ENCODE measurements at places on chromosomes 4 and X.
A peak's percentile ranks its signal among the peaks of the same experiment; 100 is the strongest.

DNA sequence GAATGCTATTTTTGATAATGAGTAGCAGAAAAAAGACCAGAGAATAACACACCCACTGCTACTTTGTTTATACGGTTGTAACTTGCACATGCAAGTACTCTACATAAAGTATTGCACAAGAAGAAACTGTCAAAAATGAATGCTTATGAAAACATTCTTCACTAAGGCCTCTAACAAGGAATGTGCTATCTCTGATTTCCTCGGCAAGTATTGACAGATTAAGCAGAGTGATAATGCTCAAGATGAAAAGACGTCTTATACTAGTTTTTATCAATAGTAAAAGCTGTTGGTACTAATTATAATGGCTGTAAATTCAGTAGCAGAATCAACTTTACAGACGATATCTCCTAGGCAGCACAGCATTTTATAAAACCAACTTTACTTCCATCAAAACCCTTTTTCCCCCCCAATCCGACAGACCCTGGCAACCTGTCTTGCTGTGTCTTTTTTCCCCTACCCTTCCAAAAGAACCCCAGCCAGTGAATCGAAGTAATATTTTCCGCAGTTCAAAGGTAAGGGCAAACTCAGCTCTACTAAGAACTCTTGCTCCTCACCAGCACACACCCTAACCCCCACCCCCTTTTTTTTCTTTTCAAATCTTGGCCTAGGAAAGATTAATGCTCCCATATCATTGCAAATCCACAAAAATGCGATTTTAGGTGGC, 1.5 kb downstream of the FRYL start:
- DNase-seq, result no peak

- no peak for DNase-seq
Observed at GRCh38 chr4:23855912-23856605, 33.8 kb downstream of the PPARGC1A start.

DNA sequence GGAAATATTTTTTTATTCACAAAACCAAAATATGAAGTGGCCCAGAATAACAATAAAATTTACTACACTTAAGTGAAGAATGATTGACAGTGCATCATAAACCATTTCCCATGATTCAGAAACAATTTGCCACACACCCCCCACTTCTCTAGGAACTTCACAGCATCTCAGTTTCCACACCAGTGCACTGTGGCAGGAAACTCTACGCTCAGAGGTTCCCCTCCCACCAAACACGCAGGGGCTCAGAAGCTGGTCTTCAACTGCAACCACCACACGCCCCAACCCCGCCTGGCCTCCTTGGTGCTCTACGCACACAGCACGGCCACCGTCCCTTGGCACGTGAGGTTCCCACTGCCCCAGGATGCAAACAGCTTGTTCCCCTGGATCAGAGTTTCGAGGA, 63.7 kb downstream of the ZFYVE28 start:
- no peak for DNase-seq

- no peak for DNase-seq
Observed at GRCh38 chr4:125097729-125098128, 217.0 kb upstream of the FAT4 start.

GRCh38 chr4:18130256-18130655, 108.7 kb upstream of the LCORL start:
- no peak for DNase-seq

DNA sequence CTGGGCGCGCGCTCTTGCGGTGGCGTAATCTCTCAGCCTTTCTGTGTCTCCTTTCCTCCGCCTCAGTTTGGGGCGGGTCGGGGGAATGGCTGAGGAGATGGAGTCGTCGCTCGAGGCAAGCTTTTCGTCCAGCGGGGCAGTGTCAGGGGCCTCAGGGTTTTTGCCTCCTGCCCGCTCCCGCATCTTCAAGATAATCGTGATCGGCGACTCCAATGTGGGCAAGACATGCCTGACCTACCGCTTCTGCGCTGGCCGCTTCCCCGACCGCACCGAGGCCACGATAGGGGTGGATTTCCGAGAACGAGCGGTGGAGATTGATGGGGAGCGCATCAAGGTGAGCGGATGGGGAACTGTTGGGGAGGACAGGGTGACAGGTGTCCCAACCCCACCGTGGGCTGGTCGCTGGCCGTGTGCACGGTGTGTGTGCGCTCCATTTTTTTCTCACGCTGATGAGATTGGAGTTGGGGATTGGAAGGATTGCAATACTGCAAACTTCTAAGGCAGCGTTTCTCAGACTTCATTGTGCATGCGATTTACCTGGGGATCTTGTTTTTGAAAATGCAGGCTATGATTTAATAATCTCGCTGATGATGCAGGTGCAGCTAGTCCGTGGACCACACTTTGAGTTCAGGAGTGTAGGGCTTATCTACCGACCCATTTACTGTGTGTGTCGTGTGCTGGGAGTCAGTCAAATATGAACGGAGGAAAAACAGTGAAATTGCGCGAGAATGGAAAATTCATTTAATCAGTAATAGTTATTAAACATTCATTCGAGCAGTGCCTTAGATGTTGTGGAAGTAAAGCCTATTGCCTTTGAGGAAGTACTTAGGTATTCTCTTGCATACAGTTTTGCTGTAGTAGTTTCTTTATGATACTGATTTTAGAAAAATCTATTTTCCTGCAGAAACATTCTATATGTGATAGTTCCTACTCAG, at the start of gene RAB33B:
Gene RAB33B (plus strand): TSS at position 11 of the 935 bp plus-strand sequence. CDS start 75 bp downstream, at position 86.
- no peak for DNase-seq

GRCh38 chr4:4488405-4489404, 53.1 kb downstream of the STX18 start:
- DNase-seq, result peak; percentile 15
